HFF-Myc (cell line): ENCODE measurements at places on chromosomes 5 and 9.

DNA sequence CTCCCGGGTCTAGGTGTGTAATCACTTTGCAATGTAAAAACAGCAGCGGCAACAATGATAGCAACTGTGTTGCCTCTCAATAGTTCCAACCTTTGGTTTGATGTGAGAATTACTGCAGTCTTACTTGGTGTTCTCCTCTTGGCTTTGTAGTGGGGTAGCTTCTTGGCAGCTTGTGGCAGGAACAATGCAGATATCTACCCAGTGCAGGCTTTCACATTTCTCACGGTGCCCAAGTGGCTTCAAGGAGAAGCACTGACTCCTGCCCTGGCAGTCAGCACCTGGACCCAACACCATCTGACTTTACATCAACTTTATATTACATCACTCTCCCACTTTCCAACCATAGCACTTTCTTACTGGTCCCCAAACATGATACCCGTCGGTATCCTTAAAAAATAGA is 28.4 kb upstream of the TIFAB start:
- no peak for DNase-seq

GRCh38 chr9:13281356-13282016 is 2.0 kb upstream of the MPDZ start:
- DNase-seq = no peak

DNA sequence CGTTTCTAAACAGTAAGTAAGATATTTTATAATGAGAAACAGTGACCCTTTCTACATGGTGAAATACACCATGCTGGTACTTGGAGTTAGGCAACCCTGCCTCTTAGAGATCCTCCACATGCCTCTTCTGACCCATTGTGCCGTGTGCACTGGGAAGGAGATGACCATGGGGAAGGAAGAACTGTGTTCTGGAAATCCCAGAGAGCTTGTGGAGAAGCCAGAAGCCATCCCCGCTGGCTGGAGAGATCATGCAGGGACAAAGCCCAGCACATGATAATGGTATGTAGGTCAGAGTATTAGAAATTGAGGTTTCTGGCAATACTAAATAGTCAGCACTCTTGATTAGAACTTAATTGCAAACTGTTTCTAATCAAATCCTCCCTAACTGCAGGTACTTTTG is 307.3 kb downstream of the FBXL7 start:
- DNase-seq = no peak

GRCh38 chr5:38622723-38623129 is 66.3 kb upstream of the LIFR start:
- DNase-seq = no peak

DNA sequence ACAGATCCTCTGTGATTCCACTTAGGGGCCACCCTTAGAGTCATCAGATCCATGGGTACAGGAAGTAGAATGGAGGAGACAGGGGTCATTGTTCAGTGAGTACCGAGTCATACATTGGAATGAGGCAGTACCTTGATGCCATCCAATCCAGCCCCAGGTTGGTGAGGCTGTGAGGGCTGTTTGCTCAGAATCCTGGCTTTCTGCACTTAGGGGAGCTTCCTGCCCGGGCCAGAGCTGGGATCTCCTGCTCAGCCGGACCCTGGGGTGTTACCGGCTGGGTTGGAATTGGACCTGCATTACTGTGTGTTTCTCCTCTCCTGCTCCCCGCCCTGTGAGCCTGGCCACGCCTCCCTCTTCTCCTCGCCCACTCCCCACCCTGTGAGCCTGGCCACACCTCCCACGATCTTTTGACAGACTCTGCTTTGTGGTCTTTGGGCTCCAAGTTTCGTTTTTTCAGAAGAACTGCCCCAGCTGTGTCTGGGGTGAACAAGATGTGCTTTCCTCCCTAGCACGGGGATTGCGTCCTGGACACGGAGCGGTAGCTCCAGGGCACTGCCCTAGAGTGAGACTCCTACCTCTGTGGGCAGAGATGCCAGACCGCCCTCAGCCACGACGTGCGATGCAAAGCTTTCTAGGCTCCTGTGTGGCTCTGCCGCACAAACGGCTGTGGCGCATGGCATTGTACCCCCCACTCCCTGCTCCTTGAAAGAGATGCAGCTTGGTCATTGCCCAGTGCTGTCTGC is 15.4 kb downstream of the TRAF2 start:
- DNase-seq = no peak

- DNase-seq = no peak
Measured at GRCh38 chr5:54294097-54294667, 16.2 kb downstream of the ARL15 start.

DNA sequence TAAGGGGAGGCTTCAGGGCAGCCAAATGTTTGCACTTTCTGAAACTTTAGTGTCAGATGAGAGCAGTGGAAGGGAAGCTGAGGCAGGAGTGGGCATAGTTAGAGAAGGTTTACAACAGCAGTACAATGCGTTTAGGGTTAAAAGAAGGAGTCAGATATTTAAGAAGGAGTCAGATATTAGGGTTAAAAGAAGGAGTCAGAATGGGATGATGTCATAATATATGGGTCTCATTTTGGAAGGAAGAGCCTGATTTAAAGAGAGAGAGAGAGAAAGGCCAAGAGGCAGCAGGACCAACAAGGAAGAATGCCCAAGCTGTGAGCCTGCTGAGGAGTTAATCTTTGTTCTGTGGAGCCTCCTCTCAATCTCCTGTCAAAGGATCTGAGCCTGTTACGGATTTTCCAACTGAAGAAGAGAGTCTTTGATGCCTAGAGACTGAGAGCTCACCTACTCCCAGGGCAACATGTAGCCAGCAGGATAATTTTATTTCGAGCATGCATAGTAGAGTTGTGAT is 9.5 kb downstream of the ISL1 start:
- DNase-seq = no peak

DNA sequence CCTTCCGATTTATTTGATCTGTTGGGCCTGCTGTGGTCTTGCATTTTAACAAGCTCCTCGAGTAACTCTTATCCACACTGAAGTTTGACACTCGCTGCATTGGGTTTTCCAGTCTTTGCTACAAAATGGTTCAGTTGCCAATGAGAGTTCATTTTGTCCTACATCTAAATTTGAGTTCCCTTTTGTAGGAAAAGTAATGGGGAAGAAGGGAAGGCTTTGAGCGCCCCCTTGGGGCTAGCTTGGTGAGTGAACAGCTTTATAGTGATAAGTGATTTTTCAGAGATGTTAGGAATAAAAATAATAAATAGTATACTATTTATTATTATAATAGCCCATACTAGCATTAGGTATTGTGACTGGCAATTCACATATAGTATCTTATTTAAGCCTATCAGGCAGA is 89.9 kb upstream of the GNAQ start:
- no peak for DNase-seq

GRCh38 chr5:68419637-68420452 is 204.3 kb downstream of the PIK3R1 start:
- DNase-seq = peak; percentile 21

DNA sequence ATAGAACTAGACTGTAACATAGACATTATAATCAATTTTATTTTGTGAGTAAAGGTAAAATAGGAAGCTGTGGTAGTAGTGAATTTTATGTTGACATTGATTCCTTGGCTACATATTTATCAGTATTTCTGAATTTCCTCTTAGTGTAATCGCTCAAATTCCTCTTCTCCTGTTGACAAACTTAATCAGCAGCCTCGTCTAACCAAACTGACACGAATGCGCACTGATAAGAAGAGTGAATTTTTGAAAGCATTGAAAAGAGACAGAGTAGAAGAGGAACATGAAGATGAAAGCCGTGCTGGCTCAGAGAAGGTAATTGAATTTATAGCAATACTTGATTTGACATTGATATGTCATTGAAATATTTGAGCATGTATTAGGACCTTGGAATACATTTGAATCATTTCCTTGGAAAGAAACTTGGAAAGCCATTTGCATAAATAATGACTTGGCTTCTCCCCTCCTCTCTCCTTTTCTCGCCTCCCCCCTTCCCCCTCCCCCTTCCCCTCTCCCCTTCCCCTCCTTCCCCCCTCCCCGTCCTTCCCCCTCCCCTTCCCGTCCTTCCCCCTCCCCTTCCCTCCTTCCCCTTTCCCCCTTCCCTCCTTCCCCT is 75.5 kb downstream of the GPBP1 start:
- no peak for DNase-seq

DNA sequence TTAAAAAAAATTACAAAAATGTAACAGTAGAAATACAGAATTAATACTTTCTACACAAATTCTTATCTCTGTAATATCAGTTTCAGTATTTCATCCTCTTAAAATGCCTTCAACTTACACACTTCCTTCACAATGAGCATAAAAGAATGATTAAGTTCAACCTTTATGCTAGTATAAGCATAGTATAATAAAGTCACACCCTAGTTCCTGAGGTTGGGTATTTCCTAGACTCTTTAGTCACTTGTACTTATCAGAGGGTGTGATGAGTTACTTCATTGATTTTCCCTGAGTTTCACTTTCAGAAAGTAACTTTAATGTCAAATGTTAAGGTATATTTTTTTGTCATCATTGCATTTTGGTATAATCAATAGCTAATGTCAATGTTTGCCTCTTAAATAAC is 302.4 kb downstream of the PDE4D start:
- no peak for DNase-seq

- no peak for DNase-seq
Measured at GRCh38 chr5:135269931-135270421, 129.1 kb downstream of the MACROH2A1 start.

DNA sequence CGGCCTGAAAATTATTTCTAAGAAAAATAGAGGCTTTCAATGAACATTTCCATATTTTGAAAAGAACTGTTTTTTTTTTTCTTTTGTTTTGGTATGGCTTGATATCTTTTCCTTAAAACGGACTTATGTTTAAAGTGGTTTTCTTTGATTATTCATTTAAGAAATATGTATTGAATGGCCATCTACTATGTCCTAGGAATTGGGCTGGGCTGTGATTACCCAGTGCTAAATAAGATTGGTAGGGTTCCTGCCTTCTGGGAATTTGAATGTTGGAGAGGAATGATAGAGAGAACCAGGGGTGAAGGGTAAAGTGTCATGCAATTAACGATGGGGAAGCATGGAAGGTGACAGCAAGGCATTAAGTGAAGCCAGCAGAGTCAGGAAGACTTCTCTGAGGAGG is 33.2 kb downstream of the TNFSF8 start:
- DNase-seq = no peak

DNA sequence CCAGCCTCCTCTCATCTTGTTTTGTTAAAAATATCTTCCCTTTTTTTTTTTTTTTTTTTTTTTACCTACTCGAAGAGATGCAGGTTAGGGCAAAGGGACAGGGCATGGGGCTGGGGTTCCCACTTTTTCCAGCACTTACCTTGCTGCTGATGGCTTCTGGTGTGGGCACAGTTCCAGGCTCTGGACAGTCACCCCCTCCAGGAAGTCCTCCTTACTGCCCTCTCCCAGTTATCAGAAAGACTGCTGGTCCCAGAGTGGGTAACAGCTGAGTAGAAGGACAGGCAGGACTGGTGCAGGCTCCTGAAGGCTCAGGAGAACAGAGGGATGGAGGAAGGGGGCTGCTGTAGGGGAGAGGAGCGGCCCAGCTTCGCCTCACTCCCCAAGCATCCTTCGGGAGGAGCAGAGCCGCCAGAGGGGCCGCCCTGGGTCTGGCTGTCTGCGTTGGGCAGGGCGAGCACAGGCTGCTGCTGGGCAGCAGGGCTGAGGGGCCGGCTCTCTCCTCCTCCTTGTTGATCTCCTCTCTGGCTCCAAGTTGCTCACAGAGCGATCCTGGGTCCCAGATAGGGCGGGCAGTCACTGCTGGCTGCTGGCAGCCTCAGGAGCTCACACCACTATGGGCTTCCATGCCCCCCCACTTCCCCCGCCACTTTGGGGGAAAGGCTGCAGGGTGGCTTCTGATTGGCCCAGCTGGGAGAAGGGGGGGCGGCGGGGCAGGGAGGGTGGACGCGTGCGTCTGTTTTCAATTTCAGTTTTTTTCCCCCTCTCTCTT is at the start of gene PDGFRB:
PDGFRB (minus strand) TSS at position 588 of the 769 bp plus-strand sequence. CDS start 18,798 bp downstream, outside the sequence.
- DNase-seq = no peak

- DNase-seq = no peak
Measured at GRCh38 chr5:139561655-139562451, 714 bp downstream of the UBE2D2 start.

DNA sequence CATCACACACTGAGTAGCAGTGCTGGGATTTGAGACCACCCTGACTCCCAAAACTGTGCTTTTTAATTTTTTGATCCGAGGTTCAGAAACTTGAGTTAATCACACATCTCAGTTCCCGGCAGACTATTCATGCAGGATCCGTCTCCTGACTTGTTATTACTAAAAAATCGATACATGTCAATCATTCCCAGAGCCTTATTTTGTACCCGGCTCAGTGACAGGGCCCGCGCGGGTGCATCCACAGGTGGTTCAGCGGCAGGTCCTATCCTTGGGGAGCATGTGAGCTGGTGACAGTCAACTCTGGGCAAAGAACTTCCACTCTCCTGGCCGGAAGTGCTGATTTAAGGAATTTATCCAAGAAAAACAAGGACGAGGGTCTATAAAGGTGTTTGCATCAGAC is 95.9 kb upstream of the MVB12B start:
- DNase-seq = no peak

DNA sequence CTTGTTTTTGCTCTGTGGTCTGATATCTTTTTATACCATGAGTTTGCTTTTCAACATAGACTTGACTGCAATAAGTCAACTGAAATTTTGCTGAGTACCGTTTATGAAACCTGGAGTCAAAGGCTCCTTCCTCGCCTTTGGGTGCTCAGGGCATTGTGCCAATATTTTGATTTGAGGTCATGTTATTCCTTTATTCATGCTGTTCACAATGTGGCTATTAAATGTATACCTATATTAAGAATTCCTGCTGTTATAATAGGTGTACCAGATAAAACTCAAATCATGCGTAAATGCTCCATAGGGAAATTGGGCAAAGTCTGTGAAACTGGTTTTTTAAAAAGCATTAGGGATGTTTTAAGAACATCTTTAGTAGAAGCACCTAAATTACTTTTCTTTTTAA is 334.0 kb upstream of the NUDT12 start:
- no peak for DNase-seq

- no peak for DNase-seq
Measured at GRCh38 chr9:121831869-121832268, 180.4 kb downstream of the DAB2IP start.

DNA sequence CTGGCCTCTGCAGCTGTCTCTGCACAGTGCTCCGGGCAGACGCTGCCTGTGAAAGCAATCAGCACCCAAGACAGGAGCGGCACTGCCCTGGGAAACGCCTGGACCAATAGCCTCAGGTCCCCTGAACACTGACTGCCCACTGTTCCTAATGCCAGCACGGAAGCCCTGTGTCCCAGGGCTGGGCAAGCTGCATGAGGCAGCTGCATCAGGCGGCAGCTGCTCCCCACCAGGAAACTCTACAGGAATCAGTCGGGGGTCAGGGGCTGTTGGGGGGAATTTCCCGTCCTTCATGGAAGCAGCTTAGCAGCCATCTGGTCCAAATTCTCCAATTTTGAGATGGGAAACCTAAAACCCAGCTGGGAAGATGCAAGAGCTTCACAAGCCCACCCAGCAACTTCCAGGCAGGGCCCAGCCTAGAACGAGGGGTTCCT is 118.6 kb downstream of the VAV2 start:
- no peak for DNase-seq

DNA sequence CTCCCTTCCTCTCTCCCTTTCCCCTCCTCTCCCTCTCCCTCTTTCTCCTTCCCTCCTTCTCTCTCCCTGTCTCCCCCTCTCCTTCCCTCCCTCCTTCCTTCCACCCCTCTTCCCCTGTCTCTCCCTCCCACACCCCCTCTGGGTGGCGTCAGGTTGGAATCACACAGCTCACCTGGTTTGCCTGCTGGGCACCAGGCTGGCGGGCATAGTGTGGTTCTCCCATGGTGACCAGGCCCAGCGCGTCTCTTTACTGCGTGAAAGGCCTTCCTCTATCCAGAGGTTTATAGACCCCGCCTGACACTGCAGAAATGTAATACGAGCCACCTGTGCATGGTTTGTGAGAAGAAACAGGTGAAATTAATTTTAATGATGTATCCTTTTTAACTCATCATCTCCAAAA is 76.2 kb downstream of the MRPL36 start:
- no peak for DNase-seq

- no peak for DNase-seq
Measured at GRCh38 chr9:120312031-120312430, 267.9 kb downstream of the CDK5RAP2 start.
